ENCODE measurements at places on chromosomes 7 and 10.

DNA sequence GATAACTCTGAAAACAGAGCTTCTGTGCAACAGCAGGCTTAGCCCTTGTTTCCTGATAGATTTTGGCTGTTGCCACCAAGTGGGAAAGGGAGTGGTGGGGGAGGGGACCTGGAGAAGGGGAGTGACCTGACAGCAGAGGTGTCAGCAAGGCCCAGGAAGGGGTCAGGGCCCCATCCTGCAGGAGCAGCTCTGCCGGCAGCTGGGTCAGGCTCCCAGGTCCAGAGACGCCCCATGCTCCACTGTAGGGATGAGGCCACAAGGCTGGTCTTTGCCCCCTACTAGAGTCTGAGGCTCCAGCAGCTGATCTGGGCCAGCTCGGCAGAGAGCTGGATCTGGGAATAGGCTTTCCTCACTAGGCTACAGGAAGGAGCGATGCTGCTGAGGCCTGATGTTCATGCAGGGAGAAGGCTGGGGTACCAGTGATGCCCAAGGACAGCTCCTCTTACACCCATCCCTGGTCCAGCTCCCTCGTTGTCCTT, 44.0 kb upstream of the ZMIZ1 start:
- DNase-seq, result no peak

DNA sequence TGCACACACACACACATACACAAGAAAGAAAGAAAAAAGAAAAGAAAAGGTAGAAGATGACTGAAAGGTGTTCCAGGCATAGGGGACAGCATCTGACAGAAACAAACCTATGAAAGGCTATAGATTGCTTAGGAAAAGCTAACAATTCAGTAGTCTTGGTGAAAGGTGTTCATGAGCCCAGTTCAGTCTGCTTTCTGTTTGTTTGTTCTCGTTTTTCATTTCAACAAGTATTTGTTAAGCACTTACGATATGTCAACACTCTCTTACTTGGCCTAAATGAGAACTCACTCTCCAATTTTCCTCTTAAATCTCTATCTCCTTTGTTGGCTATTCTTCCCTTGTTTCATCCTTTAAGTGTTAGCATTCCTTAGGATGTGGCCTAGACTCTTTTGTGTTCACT, 133.2 kb downstream of the GRM8 start:
- no peak for DNase-seq

GRCh38 chr7:137439829-137440825, 96.6 kb upstream of the PTN start:
- DNase-seq, result no peak

DNA sequence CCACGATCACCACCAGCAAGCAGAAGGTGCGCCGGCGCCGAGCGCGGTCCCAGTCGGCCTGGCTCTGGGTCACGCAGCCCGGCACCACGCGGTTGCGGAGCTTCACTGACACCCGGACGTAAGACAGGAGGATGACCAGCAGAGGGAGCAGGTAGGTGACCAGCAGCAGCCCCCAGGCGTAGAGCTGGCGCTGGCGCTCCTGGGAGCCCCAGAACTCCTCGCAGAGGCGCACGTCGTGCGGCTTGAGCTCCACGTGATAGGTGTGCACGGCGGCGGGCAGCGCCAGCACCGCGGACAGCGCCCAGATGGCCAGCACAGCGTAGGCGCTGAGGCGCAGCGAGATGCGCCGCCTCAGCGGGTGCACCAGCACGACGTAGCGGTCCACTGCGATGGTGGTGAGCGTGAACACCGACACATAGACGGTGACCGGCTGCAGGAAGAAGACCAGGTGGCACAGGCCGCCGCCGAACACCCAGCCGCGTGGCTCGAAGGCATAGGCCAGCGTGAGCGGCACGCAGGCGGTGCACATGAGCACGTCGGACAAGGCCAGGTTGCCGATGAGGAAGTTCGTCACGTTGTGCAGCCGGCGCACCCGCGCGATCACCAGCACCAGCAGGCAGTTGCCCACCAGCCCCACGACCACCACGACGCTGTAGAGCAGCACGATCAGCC, 920 bp downstream of the PRLHR start:
- no peak for DNase-seq

- DNase-seq, result no peak
Observed at GRCh38 chr7:130388671-130389070, 8.4 kb downstream of the CPA1 start.

- DNase-seq, result no peak
Observed at GRCh38 chr7:44463169-44463808, 27.2 kb downstream of the NUDCD3 start.

DNA sequence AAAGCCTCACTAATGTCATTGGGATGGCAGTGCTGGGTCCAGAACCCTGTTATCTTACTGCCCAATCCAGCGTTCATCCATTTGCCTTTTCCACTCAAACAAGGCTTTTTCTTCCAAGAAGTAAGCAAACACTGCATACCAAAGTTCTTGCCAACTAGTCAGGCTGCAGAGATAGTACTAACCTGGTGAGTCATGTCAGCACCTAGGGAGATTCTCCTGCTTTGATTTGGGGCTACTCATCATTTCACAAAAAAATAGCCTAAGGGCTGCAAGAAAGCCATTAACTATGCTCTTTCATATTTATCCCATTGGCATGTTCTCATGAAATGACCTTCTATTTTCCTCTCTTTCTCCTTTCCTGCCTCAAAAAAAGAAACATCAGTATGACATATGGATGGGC, 142.6 kb downstream of the TWIST1 start:
- DNase-seq, result no peak

DNA sequence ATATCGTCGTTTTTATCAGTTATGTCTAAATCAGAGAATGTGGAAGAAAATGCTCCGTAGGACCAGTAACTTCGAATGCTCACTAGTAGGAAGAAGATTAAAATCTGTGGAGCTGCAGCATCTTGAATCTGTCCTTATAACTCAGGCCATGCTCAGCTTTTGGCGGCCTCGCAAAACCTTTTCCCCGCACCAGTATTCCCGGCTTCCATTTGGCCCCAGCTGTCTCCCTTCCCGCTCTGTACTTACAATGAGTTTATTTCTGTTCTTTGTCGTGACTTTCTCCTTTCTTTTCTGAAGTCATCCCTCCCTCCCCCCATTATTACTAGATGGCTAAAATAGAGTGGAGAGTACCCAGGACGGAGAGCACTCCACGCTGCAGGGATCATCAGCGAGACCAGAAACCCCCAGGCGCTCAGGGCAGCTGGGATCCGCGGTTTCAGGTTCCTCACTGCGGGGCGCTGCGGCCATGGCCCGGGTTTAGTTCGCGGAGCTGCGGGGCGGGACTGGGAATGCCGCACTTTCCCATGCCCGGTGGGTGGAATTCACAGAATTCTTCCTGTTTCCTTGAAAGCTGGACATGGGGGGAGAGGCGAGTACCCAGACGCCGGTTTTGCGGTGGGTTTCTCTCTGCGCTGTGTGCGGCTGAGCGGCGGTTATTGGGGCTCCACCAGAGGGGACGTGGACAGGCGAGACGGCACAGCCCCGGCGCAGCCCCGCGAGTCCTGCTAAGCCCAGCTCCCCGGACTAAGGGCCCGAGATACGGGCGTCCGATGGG, 183.5 kb downstream of the POM121L12 start:
- no peak for DNase-seq

GRCh38 chr10:80159166-80159873, 26.8 kb downstream of the PLAC9 start:
- no peak for DNase-seq

DNA sequence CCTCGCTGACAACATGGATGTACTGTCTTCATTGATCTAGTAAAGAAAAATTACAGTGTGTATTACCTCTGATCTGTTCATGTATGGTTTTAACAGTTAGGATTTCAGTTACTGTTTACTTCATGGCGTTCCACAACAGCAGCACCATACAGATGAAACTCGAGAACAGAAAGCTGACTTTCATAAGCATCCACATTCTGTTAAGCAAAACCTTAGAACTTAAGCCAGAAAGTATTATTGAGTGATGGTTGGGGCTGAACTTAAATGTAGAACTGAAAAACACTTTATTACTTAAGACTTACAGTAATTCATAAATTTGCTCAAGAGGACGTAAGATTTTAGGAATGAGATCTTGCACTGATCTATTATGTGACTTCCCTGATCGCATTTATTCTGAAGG, 3.7 kb downstream of the MRPL32 start:
- DNase-seq, result no peak

DNA sequence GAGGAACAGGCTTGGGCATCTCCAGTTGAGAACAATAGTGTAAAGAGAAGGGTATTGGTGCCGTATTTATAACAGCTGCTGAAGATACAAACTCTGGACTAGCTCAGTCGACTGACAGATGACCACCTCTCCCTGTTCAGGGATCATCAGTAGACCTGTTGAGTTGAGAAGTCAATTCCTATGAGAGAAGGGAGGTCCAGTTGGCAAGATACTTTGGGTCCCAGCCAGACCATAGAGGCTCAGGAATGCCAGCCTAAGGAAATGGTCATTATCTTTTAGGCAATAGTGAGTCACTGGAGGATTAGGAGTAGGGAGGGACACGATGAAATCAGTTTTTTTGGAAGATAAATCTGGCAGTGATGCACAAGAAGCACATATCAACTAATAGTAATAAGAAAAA, 202.9 kb downstream of the TRIL start:
- DNase-seq, result no peak

DNA sequence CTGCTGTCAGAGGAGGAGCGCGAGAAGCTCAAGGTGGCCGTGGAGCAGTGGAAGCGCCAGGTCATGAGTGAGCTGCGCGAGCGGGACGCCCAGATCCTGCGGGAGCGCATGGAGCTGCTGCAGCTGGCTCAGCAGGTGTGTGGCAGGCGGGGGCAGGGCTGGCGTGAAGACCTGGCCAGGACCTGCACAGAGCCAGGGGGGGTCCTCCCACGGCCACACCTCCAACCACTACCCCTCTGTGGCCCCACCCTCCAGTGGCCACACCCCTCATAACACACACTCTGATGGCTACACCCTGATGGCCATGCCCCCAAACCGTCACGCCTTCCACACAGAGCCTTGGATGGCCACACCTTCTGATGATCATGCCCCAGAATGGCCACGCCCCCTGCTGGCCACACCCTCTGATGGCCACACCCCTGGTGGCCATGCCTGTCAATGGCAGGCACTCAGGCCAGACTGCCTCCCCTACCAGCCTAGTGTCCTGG, 23.4 kb upstream of the DPYSL4 start:
- peak; percentile 25 for DNase-seq

DNA sequence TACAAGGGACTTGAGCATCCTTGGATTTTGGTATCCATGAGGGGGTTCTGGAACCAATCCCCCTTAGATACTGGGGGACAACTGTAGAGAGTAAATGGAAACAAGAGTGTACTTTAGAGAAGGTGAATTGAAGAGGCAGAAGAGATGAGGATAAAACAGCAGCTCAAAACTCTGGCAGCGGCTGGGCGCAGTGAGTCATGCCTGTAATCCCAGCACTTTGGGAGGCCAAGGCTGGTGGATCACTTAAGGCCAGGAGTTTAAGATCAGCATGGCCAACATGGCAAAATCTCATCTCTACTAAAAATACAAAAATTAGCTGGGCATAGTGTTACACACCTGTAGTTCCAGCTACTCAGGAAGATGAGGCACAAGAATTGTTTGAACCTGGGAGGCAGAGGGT, 218.7 kb downstream of the GALNT17 start:
- no peak for DNase-seq

DNA sequence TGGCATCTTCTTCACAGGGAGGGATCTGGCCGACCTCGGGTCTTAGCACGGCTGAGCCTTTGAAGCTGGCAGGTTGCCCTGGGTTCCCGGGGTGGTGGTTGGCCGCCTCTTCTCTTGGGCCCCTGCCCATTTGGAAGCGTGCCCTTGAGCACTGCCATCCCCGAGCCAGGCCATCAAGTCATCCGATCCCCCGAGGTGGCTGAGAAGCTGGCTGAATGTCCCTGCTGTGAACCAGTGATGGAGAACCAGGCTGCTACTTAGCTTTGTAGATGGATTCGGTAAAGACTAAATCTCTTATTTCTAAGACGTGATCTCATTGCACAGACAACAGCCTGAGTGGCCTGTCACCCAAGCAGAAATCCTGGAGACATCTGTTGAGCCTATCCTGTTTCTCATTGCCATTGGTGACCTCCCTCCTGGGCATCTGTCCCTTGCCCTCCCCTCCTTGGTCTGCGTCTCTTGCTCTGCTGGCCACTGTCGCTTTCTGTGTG, 74.3 kb downstream of the GRK5 start:
- DNase-seq, result no peak

DNA sequence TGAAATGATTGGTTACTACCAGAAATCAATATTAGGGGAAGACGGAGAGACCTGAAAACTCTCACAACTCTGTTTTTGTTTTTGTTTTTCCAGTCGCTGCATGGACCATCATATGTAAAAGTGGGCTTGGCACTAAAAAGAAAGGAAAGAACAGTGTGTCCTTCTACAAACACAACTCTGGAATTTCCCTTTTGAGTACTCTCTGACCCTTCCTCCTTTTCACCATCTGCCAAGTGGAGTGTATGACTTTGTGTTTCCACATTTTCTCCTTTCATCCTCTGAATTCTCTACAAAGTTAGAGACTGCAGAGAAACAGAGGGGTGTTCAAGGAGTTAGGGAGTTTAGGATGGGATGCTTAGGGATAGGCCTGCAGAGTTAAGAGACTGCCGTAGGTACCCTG, 92.0 kb downstream of the MDFIC start:
- no peak for DNase-seq

- DNase-seq, result no peak
Observed at GRCh38 chr10:1574719-1575118, 162.6 kb downstream of the ADARB2 start.

DNA sequence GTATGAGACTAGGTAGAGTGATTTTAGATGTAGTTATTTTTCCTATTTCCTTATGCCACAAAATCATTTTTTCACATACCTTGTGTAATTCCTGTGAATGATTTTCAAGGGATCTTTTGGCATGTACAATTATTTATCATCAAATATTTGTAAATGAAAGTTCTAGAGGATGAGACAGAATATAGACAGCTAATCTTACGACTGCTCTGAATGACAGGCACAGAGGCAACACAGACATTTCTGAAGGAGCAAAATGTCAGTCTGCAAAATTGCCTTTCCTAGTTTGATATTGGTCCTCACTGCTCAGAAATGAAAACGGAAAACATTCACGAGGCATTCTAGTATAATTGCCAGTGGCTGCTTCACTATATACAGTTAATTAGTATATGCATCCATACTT, 810.6 kb upstream of the C7orf33 start:
- no peak for DNase-seq
